ENCODE measurements at places on chromosomes 1 and 21. TPM values are rescaled to one million over a fixed set of nuclear protein-coding genes. Genes with fewer than 3 reads are reported as not detected.
A peak's percentile ranks its signal among the peaks of the same experiment; 100 is the strongest.

GRCh38 chr1:34844252-34844634 lies 15.3 kb downstream of the SMIM12 start:
- peak; percentile 51 for DNase-seq

Gene FGGY
- 44.2 TPM for total RNA-seq

DNA sequence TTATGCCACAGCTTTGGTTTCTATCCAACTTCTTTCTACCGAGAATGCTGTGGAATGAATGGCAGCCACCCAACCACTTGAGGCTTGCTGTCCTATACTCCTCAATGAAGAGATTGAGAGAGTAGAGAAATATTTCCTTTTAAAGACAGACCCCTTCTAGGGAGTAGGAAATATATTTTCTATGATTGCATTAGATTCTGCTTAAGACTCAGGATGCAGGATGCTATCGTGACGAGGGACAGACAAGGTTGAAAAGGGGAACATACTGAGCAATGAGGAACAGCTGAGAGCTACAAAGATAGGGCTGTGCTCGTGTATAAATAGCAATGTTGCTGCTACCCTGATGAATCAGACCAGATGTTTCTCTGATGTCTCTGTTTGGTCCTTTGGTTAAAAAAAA lies 7.1 kb upstream of the RASAL2 start:
- DNase-seq = peak; percentile 18

Gene TAF13
- 59.0 TPM for total RNA-seq

DNA sequence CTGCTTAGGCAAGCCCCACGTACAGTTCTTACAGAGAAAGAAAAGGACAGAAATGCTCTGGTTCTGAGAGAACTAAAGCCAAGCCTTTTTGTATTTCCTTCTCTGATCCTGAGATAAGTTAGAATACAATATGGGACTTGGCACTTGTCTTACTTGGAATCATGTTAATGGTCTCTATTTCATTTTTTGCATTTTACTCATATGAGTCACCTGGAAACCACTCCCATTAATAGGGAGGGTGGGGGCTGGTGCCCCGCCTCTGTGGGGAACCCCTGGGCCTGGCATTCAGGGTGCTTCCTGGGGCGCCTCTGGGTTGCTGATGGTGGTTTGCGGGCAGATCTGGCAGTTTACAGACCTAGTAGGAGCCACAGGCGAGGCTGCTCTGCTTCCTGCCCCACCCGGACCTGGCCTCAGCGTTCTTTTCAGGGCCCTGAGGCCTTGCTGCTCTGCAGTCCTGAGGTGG lies 26.7 kb downstream of the TSPAN2 start:
- DNase-seq = peak; percentile 54

GRCh38 chr1:77487631-77488030 lies 194.8 kb downstream of the ZZZ3 start:
- no peak for DNase-seq

- peak; percentile 80 for DNase-seq
These were observed 1.3 kb downstream of the AGRN start for GRCh38 chr1:1021010-1021919.

DNA sequence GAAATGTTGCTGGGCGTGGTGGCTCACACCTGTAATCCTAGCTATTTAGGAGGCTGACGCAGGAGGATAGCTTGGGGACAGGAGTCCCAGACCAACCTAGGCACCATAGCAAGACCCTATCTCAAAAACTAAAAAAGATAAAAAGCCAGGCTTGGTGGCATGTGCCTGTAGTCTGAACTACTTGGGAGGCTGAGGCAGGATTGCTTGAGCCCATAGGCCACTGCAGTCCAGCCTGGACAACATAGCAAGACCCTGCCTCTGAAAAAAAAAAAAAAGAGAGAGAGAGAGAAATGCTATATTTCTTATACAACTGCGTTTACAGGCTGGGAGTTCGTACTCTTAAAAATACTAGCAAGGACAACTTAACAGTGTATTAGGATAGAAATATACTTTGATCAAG lies 46.2 kb upstream of the SPOCD1 start:
- DNase-seq = no peak

Gene FCGR1A
- 1.3 TPM for total RNA-seq

DNA sequence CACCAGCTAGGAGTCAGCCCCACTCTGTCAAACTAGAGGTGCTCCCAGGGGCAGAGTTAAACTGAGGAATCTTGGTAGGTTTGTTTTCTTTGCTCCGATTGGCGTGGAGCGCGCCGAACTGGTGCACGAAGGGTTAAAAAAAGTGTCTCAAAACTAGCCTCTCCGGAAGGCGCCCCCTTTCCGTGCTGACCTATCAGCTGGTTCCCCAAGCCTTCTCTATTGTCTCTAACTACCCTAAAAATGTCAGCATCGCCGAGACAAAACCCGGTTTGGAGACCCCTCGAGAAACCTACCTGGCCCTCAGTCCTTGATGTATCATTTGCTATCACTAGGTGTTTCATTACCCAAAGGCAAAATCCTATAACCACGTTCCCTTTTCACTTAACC lies 2.2 kb downstream of the TGFB2 start:
- no peak for DNase-seq

DNA sequence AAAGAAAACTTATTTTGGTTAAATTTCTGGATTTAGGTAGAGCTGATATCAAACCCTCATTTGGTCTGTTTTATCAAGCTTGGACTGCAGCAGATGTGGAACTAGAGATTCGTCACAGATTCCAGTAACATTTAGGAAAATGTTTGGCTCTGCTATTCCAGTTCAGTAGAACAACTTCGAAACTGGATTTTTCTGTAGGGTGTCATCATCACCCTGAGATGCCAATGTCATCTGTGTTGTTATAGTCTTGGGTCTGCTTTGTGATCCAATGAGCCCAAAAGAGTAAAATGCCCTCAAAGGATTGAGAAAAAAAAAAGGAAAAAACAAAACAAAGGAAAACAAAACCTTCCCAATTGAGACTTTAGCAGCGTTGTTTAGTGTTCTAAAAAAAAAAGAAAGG lies 55.4 kb downstream of the LAMC2 start:
- no peak for DNase-seq

DNA sequence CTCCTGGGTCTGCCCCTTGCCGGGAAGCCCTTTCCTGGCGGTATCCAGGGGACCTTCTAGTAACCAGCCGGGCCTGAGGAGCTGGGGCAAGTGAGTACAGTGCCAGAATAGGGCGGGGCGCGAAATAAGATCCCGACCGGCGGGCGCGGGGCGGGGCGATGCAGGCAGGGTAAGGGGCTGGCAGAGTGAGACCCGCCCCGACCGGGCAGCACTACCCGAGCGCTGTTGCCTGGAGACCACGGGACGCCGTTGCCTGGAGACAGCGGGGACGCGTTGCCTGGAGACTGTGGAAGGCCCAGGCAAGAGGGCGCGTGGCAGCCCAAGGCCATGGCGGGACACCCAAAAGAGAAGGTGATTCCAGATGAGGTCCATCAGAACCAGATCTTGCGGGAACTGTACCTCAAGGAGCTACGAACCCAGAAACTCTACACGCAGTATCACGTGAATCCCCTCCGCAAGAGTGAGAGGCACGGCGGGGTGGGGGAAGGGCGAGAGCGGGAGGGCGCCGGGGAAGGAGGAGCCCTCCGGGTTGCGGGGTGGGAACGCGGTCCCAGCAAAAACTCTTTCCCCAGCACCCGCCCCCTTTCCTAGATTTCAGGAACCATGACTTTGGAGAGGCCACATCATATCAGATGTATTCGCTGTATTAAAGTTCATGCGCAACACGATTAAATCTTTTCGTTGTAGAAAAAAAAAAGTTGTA lies 24.3 kb downstream of the EBNA1BP2 start:
- peak; percentile 69 for DNase-seq

Gene KIRREL1
- total RNA-seq = 9.0 TPM

GRCh38 chr21:41328660-41329607 lies 12.3 kb downstream of the FAM3B start:
- no peak for DNase-seq

DNA sequence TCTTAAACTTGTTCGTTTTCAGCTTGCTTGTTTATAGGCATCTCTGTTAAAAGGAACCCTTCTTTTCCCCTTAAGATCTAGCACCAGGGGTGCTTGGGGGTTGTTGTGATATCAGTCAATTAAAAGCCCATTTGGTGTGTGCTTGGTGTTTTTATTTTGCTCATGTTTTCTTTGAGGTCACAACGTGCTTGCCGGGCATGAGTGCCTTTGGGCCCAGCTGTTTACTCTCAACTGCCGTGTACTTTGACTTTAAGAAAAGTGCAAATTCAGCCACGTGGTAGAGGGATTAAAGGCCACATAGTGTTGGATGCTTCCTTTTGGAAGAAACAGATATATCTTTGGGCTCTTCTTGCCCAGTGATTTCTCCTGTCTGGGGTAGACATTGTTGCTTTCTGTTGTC lies 10.5 kb downstream of the ARID1A start:
- no peak for DNase-seq

DNA sequence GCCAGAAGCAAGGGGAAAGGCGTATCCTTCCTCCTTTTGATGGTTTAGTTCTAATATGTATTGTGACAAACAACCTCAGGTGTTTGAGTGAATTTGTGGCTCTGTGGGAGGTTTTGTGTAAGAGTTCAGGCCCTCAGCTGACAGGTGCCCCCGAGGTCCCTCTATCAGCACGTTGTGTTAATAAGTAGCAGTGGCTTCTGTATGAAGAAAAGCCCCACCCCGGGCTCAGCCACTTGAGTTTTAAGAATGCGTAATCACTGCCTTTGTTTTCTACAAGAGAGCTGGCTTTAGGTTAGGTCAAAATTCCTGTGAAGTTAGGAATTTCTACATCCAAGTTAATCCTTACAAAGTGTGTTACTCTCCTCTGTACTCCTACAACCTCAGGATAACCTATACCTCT lies 92.4 kb upstream of the PGBD5 start:
- no peak for DNase-seq

GRCh38 chr1:19058476-19058797 lies 102.0 kb upstream of the IFFO2 start:
- no peak for DNase-seq

Gene RBM11
- total RNA-seq = 0.21 TPM

Gene HSPA6
- 0.61 TPM for total RNA-seq

Gene CGN
- total RNA-seq = 0.27 TPM

Gene MYBPH
- total RNA-seq = not detected

GRCh38 chr1:33163621-33164519 lies 18.0 kb downstream of the TRIM62 start:
- DNase-seq = no peak

- peak; percentile 63 for DNase-seq
These were observed at the start of gene GPR153 for GRCh38 chr1:6260961-6261614. Gene GPR153, minus strand, starts transcription at chr1:6261098. Its CDS starts 6,193 bp downstream, at chr1:6254905.

DNA sequence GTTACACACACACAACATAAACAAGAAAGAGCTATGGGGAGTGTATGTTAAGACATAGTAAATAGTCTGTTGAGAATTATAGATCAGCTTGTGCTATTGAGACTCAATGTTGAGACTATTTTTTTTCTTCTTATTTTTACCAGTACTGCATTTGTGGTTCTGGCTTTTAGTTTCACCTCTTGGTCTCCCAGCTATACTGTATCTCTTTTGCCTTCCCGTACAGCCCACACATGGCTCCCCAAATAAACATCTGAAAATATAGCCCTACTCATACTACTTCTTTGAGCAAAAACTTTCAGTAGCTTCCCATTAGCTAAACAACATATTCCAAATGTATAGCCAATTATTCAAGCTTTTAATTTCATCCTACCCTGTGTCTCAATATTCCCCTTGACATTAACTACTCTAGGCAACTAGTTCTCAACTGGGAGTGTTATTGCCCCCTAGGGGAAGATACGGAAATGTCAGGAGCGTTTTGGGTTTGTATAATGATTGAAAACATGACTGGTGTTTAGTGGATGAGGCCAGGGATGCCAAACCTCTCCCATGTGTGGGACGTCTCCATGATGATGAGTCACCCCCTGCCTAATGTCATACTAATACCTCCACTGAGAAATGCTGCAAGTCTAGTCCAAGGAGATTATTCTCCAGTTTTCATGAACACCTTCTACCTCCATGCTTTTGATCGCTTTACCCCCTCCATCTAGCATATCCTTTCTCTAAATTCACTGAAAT lies 6.8 kb downstream of the RPE65 start:
- no peak for DNase-seq

- no peak for DNase-seq
These were observed 232.9 kb upstream of the USP25 start for GRCh38 chr21:15496911-15497310.

DNA sequence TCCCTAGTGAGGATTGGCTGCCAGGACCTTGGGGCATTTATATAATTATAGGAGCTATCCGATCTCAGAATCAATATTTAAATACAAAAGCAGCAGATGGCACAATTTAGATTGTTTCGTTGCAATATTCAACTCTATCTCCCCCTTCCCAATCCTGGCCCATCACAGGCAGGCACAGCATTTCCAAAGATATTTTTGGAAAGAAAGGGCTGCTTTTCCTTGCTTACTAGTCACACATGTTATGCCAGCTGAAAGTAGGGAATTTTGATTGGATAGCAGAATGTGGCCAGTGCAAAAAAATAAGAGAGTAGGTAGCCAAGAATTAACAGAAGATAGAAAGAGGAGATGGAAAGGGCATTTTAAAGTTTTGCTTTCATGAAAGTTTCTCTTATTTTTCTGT lies 37.9 kb downstream of the IL12RB2 start:
- no peak for DNase-seq

- DNase-seq = no peak
These were observed 50.5 kb downstream of the VANGL1 start for GRCh38 chr1:115692224-115692623.

Gene PCSK9
- total RNA-seq = not detected

DNA sequence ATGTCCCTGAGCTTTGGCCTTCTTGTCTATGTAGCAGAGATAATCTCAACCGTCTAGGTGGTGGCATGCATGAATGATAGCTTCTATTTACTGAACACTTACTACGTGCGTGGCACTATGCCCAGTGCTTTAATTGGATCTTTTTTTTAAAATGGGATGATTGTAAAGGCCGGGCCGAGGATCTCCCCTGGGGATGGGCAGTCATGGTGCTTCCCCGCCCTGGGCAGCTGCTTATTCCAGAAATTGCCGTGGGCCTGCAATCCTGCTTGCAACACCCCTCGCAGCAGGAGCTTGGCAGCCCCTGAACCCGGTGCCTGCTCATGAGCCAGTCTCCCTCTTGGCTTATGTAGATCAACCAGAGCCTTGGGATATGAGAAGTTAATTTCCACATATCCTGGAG lies 360.7 kb downstream of the CAMTA1 start:
- DNase-seq = no peak

DNA sequence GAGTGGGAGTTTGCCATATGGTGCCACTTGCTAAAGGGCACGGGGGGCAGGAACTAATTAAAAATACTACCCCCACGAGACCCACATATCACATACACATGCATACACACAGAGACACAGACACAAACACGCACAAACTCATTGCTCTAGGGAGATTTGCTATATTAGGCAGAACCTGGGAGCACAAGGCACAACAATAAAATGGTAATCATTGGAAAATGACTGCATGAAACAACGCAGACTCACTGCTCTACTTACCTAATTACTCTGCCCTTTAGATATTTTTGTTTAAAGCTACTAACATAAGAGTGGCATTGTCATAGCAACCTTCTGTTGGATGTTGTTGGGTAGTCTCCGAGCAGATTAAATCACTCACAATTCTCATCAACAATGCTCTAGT lies 20.3 kb upstream of the RGS4 start:
- DNase-seq = no peak

Gene GRHL3
- total RNA-seq = not detected

Gene CRABP2
- total RNA-seq = 0.64 TPM
